ENCODE measurements at places on chromosomes 5 and 9.

- no peak for DNase-seq
Measured at GRCh38 chr5:62514510-62515119, 64.0 kb upstream of the LRRC70 start.

DNA sequence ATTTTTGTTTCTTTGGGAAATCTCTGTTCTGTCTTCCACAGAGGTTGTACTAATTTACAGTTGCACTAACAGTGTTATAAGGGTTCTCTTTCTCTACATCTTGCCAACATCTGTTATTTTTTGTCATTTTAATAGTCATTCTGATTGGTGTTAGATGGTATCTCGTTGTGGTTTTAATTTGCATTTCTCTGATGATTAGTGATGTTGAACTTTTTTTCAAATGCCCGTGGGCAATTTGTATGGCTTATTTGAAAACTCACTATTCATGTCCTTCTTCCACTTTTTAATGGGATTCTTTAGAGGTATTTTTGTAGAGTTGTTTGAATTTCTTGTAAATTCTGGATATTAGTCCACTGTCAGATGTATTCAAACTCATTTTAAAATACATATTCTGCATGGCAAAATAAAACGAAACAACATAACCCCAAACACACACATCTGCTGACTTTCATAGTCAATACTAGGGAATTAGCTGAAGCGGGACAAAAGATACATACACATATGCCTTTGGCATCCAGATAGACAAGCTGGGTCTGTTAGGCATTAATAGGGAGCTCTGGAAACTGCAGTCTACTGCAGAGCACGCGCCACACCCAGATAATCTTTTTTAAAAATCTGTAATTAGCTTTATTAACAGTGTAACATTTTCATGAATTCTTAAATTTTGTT, 5.8 kb upstream of the SPATA31C2 start:
- DNase-seq: no peak

DNA sequence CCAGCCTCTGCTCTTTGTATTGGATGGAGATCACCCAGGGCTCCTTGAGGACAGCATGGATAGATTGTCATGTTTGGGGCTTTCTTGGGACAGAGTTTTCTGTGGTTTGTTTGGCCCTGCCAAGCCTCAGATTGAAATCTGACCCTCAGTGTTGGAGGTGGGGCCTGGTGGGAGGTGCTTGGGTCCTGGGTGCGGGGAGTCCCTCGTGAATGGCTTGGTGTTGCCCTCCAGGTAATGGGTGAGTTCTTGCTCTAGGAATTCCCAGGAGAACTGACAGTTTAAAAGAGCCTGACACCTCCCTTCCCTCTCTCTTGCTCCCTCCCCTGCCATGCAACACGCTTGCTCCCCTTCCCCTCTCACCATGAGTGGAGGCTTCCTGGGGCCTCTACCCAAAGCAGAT, 48.6 kb upstream of the OLFM1 start:
- no peak for DNase-seq

GRCh38 chr9:87479801-87480201, 17.9 kb upstream of the DAPK1 start:
- no peak for DNase-seq

DNA sequence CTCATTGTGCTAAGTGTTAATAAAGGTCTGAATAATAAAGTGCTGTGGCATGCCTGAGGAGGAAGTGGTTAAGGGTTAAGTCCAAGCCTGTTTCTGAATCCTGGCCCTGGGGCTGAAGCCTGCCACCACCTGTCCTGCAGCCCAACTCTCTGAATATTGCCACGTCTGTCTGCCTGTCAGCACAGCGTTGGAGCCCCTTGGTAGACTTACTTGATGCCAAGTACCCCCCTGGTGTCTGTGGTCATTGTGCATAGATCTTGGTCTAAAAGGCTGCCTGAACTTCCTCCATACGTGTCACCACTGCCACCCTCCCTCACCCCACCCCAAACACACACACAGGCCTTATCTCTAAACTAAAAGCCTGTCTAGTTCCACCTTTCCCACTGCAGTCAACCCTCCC, 35.4 kb upstream of the SLC2A8 start:
- DNase-seq: no peak

DNA sequence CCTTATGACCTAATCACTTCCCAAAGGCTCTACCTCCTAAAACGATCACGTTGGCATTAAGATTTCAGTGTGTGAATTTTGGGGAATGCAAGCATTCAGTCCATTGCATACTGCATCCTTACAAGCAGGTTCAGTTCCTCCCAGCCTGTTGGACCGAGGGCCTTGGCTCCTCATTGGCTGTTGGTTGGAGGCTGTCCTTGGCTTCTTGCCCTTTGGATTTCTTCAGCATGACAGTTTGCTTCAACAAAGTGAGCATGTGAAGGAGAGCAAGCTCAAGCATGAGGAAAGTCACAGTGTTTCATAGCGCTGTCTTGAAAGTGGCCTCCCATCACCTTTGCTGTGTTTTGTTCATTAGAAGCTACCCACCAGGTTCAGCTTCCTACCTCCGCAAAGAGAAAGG, 109.5 kb downstream of the GADD45G start:
- DNase-seq: no peak

DNA sequence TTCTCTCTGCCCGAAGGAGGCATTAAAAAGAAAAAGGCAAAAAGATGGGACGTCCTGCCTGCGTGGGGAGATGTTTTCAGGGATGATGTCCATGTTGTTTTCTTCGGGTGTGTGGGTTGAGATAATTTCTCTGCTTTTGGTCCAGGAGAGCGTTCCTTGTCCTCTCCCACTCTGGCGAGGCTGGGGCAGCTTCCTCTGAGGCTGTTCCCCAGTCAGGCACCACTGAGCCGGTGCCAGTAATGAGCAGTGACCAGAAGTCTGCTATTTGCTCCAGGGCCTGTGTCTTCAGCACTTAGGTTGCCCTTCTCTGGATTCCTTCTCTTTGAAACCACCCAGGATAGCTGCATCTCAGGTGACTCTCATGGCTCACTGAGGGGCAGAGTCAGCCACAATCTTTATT, 71.5 kb downstream of the ACER2 start:
- DNase-seq: no peak

GRCh38 chr5:67206929-67207328, 10.3 kb upstream of the CD180 start:
- no peak for DNase-seq

GRCh38 chr9:36789886-36790285, 217.2 kb downstream of the MELK start:
- no peak for DNase-seq

DNA sequence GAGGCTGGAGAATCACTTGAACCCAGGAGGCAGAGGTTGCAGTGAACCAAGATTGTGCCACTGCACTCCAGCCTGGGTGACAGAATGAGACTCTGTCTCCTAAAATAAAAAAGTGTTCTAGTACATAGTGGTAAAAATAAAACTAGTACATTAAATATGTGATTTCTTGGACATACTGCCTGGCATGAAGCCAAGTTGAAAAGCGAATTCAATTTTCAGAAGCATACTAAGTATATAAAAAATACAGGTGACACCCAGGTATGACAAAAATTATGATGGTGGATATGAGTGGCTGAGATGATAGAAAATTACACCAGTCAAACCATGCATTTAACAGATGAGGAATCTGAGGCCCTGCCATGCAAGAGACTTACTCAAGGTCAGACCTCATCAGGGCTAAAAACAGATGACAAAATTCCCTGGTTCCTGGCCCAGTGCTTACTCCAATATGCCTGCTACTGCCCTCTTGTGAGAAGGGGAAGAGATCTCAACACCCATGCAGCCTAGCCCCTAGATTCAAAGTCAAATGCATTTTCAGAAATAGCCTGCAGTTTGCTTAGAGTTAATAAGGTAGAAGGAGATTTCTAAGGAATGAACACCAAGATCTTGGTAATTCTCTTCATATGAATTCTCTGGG, 46.6 kb upstream of the GNPDA1 start:
- no peak for DNase-seq

- no peak for DNase-seq
Measured at GRCh38 chr5:218457-219291, 554 bp downstream of the SDHA start.

GRCh38 chr9:5455181-5455580, 4.8 kb downstream of the CD274 start:
- DNase-seq: no peak

DNA sequence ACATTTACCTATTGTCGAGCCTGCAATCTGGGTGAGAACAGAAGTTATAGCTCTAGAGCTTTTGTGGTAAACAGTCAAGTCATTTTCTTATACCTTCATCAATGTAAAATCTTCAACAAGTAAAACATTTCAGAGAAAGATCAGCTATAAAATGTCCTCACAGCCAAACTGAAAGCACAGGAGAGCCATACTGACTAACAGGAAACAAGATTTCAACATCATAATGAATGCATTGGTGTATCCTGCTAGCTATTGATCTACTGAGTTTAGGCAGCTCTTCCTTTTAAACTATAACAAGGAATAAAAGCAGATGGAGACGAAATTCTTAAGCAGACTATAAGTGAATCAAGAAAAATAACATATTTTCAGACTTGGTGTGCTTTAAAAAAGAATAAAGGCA, 1522.9 kb upstream of the WWC1 start:
- DNase-seq: no peak

GRCh38 chr5:38339446-38339845, 81.1 kb downstream of the EGFLAM start:
- DNase-seq: peak; percentile 31

- no peak for DNase-seq
Measured at GRCh38 chr5:78893940-78894677, 91.0 kb downstream of the ARSB start.

GRCh38 chr9:130429381-130429780, 15.4 kb upstream of the ASS1 start:
- no peak for DNase-seq

- no peak for DNase-seq
Measured at GRCh38 chr9:136284311-136284710, 19.6 kb downstream of the CCDC187 start.

- DNase-seq: no peak
Measured at GRCh38 chr9:22645893-22646292, 199.3 kb downstream of the DMRTA1 start.

GRCh38 chr5:40365342-40366330, 314.1 kb upstream of the PTGER4 start:
- DNase-seq: no peak

GRCh38 chr5:154797762-154798161, 42.6 kb downstream of the LARP1 start:
- DNase-seq: no peak

DNA sequence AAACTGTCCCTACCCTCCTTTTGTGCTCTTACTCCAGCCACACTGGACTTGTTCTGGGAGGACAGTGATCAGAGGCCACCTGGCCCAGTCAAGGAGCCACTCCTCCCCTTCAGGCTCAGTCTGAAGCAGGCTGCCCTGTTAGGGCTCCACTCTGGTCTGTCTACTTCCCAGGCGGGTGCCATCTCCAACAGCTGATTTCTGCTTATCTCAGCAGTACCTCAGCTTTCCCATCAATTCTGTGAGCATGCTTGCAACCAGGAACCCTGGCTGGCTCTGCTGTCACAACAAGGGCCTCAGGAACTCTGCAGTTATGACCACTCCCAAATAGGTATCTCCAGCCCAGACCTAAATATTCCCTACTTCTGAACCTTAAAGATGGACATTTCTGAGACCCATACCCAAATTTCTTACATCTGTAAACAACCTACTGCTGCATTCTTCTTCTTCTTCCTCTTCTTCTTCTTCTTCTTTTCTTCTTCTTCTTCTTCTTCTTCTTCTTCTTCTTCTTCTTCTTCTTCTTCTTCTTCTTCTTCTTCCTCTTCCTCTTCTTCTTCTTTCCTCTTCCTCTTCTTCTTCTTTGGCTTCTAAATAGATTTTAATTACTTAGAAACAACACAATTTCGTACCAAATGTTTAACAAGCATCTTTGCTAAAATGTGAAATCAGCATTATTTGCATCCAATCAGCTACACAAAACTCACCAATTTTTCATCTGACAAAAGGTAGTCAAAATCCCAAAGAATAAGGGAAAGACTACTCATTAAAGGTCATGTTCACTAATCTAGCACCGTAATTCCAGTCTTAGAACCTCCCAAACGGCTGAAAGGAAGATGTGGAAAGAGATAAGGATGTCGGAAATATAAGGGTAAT, 13.6 kb upstream of the SLC22A4 start:
- DNase-seq: no peak

GRCh38 chr9:70588381-70588780, 173.9 kb upstream of the KLF9 start:
- no peak for DNase-seq

DNA sequence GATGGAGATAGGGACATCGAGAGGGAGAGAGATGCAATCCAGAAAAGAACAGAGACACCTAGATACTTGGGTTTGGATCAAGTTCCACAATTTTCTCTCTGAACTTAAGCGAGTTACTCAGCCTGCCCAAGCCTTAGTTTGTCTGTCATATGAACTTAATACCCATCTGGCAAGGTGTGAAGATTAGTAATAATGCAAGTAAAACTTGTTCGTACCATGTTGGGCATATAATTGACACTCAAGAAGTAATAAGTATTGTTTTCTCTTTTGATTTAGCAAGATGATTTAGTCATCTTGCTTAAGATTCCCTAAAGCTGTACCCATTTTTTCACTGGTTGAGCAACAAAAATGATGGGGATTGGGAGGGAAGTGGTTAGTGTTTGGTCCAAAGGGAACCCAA, 7.5 kb downstream of the RABGAP1 start:
- no peak for DNase-seq

DNA sequence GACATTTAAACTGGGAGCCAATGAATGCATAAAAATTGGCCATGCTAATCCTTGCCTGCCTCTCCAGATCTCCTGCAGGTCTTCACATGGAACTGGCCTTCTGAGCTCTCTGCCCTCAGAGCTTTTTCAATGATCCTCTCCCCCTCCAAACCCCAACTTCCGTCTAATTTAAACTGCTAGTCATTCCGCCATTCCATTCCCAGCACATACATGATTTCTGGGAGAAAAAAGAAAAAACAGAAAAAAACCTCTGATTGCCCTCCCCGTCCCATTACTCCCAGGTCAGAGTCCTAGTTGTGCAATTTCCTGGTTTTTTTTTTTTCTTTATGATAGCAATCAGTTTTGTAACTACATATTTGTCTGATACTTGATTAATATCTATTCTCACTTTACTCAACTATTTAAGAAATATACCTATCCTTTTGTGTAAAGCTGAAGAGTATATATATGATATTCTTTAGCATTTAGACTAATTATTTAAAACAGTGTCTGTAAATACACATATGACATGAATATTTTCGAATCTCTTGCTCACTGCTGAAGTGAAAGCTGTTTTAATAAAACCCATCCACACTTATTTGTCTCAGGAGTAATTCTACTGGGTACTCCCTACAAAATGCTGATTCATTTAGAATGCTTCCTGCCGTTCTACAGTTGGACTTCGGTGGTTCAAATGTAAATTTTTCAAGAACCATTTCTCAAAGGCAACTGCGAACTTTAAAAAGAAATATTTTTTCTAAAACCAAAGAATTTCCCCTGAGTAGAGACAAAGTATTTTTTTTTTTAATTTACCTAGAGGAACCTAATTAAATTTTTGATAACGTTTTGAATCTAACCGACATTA, 1.6 kb downstream of the HINT1 start:
- no peak for DNase-seq

DNA sequence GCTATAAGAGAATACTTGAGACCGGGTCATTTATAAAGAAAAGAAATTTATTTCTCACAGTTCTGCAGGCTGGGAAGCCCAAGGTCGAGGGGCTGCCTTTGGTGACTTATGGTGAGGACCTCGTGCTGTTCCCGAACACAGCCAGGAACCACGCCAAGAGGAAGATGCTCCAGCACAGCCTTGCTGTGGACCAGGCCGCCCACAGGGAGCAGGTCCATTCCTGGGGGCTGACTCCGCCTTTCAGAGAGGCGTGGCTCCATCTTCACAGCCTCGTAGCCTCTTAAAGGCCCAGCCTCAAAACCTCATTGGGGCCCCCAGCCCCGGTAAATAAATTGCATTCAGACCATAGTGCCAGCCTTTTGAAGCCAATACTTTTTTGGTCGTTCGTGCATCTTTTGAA, 93.5 kb upstream of the CACNA1B start:
- DNase-seq: no peak

GRCh38 chr9:87259543-87260518, 237.8 kb upstream of the DAPK1 start:
- peak; percentile 73 for DNase-seq

Measured in NCI-H2171 (cell line).